ENCODE measurements at places on chromosomes 13 and 19. TPM values are rescaled to one million over a fixed set of nuclear protein-coding genes. Genes with fewer than 3 reads are reported as not detected.

DNA sequence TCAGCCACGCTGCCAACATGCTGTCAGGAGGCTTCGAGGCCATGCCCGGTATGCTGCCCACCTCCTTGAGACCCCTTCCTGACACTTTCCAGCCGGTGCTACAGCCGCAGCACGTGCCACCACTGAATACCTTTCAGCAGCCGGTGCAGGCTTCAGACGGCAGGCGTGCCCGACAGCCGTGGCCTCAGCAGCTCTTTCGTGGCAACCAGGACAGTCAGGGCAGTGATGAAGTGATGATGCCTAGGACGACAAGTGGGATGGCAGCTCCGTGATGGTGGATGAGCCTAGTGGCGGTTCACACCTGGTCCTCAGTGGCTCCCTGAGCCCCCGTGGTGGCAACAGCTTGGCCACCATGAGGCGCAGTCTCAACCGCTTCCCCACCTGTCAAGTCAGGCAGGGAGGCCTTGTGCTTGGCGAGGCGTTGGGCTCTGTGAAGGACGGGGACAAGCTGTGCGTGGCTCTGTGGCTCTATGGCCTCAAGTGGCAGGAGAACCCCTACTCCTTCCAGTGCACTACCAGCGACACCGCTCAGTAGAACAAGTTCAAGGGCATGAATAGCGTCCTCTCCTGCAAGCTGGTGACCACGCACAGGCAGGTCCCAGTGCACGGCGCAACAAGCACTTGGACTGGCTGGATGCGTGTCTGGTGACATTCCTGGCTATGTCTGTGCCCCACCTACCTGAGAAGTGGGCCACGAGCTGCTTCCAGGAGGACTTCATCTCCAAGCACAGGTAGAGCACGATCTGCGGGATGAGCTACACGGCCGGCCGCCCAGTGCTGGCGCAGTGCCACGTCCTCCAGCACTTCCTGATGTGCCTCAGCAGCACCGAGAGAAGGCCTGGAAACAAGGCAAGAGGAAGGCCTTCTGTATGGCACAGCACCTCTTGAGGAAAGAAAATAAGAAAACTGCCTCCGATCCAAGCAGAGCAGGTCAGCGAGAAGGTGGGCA is 18.2 kb upstream of the ZNF14 start:
- no peak for DNase-seq

GRCh38 chr13:101455863-101456262 is 3.4 kb downstream of the ITGBL1 start:
- no peak for DNase-seq

DNA sequence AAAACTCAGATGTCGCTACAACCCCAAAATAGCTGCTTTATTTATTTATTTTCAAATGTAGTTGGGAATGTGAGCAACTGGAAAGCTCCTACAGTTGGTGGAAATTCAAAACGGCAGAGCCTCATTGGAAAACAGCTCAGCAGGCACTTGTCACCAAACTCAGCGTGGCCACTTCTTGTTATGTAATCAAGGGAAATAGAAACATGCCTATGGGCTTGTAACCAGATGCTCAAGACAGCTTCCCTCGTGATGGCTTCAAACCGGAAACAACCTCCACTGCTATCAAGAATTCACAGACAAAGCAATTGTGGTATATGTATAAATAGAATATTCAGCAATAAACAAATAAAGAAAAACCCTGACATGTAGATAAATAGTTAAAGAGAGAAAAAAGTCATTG is 627.8 kb upstream of the SLC10A2 start:
- DNase-seq: no peak

ZNF724 gene
- not detected for total RNA-seq

- DNase-seq: no peak
Observed at GRCh38 chr19:28296506-28296905, 916.4 kb downstream of the UQCRFS1 start.

TRPC4 gene
- total RNA-seq: 3.3 TPM

NLRP7 gene
- total RNA-seq: not detected

SERTAD1 gene
- total RNA-seq: 6.9 TPM

- DNase-seq: no peak
Observed at GRCh38 chr13:107421028-107421427, 794.3 kb downstream of the LIG4 start.

GRCh38 chr19:10332158-10332964 is 968 bp downstream of the RAVER1 start:
- no peak for DNase-seq

- no peak for DNase-seq
Observed at GRCh38 chr19:16862826-16863415, 25.9 kb upstream of the F2RL3 start.

- no peak for DNase-seq
Observed at GRCh38 chr19:4093643-4094175, 27.0 kb upstream of the ZBTB7A start.

- DNase-seq: no peak
Observed at GRCh38 chr19:33231511-33231910, 5.9 kb upstream of the SLC7A10 start.

GRCh38 chr19:14369399-14370168 is 11.7 kb upstream of the ADGRE5 start:
- DNase-seq: no peak

DNA sequence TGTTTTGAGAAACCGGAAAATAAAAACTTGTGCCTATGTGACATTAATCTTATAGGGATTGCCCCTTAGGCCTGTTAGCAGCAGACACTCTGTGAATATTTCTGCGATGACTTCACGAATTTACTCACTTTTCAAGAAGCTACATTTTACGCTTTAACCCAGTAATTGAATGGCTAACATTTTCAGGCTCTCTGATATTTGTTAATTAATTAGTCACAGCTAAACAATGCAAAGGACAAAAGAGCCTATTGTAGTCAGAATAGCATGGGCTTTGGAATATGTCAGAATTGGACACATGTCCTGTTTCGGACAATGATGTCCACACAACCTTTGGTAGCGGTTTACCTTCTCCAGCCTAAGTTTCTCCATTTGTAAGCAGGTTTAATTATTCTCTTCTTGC is 506.6 kb downstream of the EFNB2 start:
- no peak for DNase-seq

GRCh38 chr19:41849067-41849466 is 4.2 kb downstream of the DMRTC2 start:
- no peak for DNase-seq

- DNase-seq: peak; percentile 26
Observed at GRCh38 chr19:50026550-50026906, 723 bp downstream of the ZNF473 start.
